Activated naive CD8-positive, alpha-beta T cell treated with anti-CD3 and anti-CD28 coated beads, Interleukin-2, amount 50 U/mL, for 24 hours (primary cell): ENCODE measurements at places on chromosomes 4 and X.

GRCh38 chr4:140185412-140186081, 31.6 kb upstream of the MAML3 start:
- DNase-seq = no peak

- DNase-seq = no peak
These were observed 200.4 kb downstream of the TEX13C start for GRCh38 chrX:125520029-125520428.

DNA sequence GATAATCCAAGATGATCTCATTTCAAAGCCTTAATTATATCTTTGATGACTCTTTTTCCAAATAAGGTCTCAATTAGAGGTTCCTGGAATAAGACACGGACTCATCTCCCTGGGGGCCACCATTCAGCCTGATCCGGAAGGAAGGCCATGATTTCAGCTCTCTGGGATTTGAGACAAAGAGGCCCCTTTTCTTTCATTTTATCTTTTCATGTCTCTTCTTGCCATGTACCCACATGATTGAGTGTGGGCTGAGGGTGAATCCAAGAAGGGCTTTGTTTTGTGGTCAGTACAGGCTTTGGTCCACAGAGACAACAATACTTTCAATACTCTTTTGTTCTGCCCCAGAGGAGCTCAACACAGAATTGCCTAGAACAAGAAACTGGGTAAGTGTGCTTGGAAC, 261.2 kb downstream of the TRIML1 start:
- DNase-seq = no peak

GRCh38 chr4:179465131-179465797, 2023.0 kb upstream of the AGA start:
- no peak for DNase-seq

DNA sequence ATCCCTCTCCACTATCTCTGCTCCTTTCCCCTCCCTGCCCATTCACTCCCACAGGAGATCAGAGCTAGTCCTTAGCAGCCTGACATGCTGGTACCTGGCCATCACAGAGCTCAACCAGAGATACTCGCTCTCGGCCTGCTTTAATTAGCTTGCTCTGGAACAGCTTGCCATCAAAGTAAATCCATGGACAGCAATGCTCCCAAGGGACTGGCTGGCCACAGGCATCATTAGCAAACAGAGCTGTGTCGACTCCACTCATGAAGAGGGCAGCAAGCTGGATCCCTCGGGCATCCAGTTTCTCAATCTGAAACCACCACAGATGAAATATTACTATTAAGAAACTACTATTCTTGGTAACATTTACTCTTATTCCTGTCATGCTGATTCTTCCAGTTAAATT, 43.4 kb upstream of the PHF8 start:
- no peak for DNase-seq

DNA sequence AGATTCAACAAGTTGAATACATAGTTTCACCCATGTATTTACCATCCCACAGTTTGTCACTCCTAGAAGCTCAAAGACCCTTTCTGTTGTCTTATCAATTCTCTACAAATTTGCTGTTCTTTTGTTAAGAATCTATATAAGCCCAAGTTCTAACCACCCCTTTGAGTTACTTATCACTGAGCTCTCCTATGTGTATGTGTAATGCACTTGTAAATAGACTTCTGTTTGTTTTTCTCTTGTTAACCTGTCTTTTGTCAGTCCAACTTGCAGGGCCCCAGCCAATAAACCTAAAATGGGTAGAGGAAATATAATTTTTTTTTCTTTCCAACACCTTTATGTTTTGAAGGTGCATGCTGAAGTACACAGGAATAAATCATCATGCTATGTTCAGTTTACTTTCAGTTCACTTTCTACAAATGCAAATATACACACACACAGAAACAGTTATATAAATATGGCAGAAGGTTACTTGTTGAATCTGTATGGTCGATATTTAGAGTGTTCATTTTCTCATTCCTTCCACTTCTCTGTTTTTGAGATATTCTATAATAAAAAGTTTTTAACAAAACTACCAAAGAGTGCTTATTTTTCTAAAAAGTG, 22.3 kb upstream of the CLOCK start:
- no peak for DNase-seq

- DNase-seq = no peak
These were observed 270.5 kb downstream of the TENM3 start for GRCh38 chr4:182513587-182514291.
